Stimulated activated CD8-positive, alpha-beta memory T cell treated with anti-CD3 and anti-CD28 coated beads, Interleukin-7, amount 100 ng/mL, for 1 hour (primary cell): ENCODE measurements at places on chromosomes 13 and 19.

GRCh38 chr19:47190167-47190727 is 40.8 kb downstream of the BBC3 start:
- DNase-seq = no peak

DNA sequence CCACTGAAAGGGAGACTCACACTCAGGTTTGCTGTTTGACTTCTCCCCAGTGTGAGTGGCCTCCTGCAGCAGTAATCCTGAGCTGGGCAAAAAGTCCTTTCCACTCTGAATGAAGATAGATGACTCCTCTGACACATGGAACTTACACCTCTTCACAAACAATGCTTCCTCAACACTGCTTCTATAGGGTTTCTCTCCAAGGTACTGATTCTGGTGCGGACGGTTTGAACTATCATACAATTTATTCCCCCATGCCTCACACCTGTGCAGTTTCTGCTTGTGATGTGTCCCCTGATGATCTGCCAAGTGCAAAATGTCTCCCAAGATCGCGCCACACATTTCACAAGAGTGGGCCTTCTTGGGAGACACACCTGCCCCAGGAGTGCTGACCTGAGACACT is 7.6 kb downstream of the ZNF418 start:
- DNase-seq = no peak

DNA sequence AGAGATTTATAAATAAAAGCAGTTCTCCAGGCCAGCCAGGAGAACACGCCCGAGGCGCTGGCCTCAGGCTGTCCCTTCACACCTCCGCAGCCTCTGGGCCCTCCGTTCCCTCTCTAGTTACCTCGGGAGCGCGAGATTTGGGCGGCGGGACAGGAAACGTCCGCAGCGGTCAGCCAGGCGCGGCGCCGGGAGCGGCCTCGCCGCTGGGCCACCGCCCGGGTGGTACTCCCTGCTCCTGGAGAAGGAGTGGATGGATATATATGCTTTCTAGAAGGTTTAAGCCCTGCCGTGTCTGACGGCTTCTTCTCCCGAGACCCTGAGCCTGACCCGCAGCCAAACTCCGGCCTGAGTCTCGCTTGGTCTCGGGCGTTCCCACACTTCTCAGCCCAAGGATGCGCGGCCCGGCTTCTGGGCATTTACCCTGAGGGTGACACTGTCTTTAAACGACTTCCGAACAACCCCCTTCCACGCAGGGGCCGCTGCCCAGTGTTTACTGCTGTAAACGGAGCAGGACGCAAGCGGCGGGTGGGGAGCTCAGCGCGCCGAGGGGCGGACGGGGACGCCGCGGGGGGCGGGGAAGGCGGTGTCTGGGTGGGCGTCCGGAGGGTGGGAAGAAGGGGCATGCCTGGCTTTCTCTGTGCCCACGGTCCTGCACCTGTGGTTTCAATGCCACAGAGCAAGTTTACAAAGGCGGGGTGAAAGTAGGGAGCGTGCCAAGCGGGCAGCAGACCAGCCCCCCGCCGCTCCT is 2.0 kb upstream of the ZIC2 start:
- no peak for DNase-seq

GRCh38 chr13:93534181-93534700 is 307.6 kb downstream of the GPC6 start:
- no peak for DNase-seq

DNA sequence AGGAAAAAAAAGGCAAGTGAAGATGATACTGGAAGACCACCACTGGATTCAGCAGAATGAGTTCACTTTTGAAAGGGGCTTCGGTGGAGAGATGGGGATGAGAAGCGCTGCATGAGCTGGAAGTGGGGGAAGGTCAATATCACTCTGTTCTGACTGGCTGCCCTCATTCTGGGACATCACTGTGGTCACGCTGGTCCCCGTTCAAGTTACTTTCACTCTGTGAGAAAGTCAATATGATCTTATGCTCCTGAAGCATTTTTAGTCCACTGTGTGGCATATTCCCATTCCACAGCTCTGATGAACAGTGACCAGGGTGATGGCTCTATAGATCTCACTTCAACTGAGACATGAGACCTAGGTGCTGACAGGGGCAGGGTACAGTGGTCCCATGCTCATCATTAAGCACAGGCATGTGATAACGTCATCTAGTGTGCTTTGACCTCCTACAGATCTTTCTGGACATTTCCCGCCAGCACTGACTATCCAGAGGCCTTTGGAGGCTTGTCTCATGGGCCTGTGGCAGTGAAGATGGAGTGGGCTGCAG is 40.2 kb upstream of the GPR183 start:
- no peak for DNase-seq

GRCh38 chr19:12596485-12596884 is 14.1 kb downstream of the ZNF490 start:
- no peak for DNase-seq

DNA sequence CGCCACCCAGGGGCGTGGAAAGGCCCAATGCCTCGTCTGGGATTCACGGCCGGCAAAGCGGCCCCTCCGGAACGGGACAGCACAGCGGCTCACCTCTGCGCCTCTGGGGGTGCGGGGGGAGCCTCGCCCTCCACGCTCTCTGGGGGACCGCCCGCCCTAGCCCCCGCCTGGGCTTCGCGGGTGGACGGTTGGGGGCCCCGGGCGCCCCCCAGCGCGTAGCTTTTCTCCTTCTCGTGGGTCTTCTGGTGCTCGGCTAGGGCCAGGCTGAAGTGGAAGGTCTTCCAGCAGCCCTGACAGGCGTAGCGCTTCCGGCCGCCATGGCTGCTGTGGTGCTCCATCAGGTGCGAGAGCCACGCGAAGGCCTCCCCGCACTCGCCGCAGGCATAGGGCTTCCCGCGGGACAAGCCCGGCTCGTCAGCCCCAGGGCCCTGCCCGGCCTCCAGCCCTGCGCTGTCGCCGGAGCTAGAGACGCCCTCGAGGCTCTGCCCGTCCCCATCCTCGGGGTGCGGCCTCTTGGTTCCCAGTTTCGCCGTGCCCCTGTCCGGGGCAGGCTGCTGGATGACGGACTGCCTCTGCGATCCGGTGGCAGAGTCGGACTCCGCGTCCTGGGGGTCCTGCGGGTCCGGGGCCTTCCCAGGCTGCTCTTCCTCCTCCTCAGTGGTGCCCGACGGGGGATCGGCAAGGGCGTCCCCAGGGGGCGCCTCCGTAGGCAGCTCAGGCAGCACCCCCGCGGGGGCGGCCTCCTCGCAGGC is 13.3 kb downstream of the ZSCAN18 start:
- no peak for DNase-seq

DNA sequence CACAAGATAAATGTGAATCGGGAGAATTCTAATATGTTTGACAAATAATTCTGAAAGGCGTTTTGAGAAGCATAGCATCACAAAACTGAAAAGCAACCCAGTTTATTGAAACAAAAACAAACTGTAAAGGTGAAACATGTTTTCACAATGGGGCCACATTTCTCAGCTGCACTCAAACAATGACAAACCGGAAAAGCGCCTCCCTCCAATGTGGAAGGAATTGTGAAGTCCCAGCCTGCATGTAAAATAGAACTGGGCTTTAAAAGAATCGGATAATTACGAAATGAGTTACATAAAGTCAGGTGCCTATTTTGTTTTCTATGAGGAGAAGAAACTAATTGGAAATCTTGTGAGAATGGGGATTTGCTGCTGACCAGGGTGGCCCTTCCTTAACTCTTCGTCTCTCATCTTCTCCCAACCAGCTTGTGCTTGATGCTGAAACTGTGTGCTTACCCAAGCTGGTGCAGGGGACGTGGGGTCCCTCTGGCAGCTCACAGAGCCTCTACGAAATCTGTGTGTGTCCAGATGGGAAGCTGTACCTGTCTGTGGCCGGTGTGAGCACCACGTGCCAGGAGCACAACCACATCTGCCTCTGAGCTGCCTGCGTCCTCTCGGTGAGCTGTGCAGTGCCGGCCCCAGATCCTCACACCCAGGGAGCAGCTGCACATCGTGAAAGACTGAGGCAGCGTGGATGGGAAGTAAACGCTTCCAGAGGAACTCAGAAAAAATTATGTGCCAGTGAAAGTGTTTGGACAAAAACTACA is 109.4 kb downstream of the SACS start:
- no peak for DNase-seq

GRCh38 chr13:79880818-79881217 is 399.9 kb downstream of the NDFIP2 start:
- no peak for DNase-seq

DNA sequence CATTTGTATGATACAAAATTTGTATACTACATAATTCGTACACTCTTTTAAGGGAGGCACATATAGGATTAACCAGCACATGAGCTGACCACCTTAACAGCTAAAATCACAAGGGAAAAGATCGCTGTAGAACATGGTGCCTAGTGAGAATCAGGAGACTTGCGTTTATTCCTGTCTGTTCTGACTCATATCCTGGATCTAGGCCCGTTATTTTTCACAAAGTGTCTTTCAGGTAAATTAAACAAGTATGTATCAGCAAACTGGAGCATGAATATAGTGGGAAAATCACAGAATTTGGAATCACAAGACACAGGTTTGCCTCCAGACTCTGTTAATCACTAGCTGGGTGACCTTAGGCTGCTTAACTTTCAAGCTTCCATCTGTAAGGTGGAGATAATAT is 47.5 kb upstream of the ESD start:
- no peak for DNase-seq

- DNase-seq = no peak
Observed at GRCh38 chr13:31797154-31797775, 57.9 kb downstream of the RXFP2 start.

- DNase-seq = no peak
Observed at GRCh38 chr19:9940778-9941177, 4.5 kb upstream of the OLFM2 start.

DNA sequence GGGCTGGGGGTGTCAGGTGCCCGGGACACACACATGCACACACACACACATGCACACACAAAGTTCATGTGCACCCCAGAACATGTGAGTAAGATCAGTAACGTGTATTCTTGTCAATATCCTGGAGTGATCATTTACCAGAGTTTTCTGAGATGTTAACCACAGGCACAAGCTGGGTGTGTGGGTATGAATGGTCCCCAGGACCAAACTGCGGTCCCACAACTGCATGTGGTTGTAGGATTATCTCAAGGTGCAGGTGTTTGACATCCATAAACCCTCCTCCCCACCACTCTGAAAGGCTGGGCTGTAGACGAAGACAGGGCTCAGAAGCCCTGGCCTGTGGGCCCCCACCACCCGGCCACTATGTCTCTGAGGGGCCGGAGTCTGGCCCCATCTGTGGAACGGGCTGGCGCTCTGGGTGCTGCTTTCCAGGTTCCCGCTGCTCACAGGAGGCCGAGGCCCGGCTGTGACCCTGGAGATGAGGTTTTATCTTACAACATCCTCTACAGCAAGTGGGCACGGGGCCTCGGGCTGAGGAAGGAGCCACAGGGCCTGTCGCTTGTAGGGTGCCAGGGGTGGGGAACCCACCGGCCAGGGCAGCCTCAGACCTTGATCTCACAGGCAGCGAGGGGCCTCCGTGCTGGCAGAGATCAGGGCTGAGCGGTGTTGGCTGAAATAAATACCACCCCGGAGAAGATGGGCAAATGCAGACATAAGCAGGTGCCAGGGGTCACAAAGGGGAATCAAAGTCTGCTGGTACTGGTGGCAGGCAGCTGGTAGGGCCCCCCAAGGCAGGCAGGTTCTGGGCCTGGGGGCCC is 4.3 kb downstream of the F2RL3 start:
- DNase-seq = no peak

DNA sequence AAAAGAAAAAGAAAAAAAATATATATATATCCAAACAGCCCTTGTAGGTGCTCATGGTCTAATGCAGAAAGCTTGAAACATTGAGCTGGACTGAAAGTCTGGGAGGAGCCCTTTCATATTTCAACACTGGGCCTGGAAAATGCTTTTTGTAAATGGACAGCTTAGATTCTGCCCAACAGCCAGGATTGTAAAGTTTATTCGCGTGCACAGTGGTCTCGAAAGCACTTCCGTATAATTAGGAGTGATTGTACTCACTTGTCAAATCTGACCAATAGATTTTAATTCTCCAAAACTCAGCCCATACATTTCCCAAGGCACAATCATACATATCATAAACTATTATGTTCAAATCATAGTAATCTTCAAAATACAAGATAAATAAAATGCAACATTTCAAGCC is 260.1 kb downstream of the COL4A1 start:
- DNase-seq = no peak

DNA sequence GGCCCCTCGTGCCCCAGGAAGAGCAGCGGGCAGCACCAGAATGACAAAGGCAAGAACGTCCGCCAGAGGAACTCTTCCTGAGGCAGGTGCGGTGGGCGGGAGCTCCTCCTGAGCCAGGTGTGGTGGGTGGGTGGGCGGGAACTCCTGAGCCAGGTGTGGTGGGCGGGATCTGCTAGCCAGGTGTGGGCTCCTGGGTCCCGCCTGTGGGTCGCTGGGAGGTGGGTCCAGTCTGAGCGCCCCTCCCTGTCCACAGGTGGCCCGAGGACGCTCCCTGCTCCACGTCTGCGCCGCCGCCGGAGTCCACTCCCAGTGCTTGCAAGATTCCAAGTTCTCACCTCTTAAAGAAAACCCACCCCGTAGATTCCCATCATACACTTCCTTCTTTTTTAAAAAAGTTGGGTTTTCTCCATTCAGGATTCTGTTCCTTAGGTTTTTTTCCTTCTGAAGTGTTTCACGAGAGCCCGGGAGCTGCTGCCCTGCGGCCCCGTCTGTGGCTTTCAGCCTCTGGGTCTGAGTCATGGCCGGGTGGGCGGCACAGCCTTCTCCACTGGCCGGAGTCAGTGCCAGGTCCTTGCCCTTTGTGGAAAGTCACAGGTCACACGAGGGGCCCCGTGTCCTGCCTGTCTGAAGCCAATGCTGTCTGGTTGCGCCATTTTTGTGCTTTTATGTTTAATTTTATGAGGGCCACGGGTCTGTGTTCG is 7.0 kb upstream of the HCN2 start:
- no peak for DNase-seq
